Breast epithelium (tissue), 4 donors: ENCODE measurements at places on chromosomes 2 and 18.
A peak's percentile ranks its signal among the peaks of the same experiment; 100 is the strongest.

GRCh38 chr2:181684454-181685149 lies 4.3 kb upstream of the NEUROD1 start:
- DNase-seq: no peak

DNA sequence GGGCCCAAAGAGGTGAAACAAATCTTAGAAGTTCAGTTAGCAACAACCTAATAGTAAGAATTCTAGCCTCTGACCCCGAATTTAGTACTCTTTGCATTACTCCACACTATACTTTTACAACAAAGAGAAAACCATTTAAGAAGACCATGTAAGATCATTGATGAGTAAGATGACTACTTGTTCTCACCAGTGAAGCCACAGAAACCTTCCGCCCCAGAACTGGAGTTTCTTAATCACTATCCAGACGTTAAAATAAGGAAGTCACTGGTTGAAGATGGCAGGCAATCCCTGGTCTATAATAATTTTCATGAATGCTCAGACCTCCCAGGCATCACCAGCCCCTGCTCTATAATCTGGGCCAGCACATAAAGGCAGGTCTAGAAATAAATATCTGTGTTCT lies 95.0 kb downstream of the TMEM163 start:
- DNase-seq: no peak

GRCh38 chr2:219451661-219452360 lies 17.2 kb downstream of the SPEG start:
- no peak for DNase-seq

GRCh38 chr2:119224391-119225104 lies 914 bp downstream of the STEAP3 start:
- DNase-seq: no peak

DNA sequence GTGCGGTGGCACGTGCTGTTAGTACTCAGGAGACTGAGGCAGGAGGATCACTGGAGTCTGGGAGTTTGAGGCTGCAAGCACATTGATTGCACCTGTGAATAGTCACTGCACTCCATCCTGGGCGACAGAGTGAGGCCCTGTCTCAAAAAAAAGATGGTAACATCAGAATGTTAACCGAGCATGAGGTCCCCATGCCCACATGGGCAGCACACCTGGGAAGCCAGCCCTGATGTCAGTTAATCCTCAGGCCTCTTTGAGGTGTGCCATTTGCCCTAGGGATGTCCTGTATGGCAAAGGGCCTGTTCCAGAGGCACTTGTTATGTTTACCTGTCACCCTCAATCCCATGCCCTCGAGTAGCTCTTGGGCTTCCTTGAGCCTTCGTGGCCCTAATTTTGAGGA lies 16.6 kb downstream of the RBFA start:
- DNase-seq: no peak

DNA sequence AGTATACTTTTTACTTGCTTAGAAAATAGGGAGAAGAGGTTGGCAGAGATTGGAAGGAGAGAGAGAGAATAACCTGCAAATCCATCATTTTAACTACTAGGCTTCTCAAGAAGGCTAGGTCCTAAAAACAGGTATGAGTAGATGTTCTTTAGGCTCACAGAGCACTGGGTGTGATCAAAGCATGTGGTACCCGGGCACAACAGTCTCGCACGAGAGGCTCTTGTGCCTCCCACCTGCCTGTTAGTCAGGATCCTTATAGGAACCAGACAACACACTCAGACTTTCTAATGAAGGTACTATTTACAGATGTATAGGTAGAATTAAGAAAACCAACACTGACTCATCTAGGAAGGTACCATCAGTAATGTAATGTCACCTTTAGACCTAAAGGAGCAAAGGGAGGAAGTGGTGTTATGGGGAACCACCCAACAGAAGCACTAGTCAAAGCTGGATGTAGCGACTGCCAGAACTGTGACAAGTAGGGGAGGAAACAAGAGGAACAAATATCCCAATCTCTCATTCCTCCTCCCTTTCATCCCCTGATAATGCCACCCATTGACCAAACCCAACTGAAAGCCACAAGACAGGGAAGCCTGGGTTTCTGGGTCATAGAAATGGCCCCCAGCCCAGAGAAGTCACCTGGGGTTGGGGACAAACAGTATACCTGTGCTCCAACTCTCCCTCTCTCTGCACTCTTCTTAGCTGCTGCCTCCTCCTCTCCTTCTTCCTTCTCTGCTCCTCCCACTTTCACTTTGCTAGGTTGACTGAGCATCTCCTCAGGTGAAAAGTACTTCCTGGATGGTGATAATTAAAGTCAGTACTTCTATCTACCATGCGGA lies 16.0 kb upstream of the MARCHF4 start:
- no peak for DNase-seq

- DNase-seq: no peak
Observed at GRCh38 chr2:39419282-39420223, 17.5 kb downstream of the MAP4K3 start.

DNA sequence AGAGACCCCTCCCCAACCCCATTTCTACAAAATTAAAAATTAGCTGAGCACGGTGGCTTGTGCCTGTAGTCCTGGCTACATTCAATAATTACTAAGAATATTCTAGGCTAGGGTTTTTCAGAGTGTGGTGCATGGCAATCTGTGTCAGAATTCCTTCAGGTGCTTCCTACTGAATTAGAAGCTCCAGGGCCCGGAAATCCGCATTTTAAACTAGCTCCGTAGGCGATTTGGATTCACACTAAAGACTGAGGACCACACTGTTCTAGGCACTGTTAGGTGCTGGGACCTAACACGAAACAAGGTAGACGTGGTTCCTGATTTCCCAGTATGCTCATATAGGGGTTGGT lies 628 bp upstream of the ZFAND2B start:
- no peak for DNase-seq

DNA sequence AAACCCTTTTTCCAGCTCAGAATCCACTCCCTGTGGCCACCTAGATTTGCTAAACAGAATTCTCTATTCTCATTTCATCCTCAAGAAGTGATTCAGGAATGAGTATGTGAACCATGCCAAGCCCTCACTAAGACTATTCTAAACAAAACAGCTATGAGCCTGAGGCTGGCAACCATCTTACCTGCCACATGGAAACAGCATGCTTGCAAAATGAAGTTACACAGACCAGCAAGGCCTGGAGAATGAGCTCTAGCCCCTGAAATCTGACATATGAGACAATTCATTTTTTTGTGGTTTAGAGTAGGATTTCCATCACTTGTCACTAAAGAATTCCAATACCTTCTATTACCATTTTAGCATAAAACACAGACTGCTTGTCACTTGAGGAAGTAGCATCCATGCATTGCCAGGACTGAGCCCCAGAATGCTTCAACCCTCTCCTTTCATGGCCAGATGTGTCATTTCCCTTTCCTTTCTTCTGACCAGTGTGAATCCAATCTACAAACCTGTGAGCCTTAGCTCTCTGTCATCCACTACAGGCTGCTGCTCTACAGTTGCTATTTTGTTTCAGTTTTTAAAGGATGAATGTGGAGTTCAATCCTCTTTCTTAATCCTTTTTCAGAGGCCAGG lies 744.3 kb upstream of the ACVR2A start:
- no peak for DNase-seq

- no peak for DNase-seq
Observed at GRCh38 chr18:30280186-30280585, 762.4 kb downstream of the DSC3 start.

GRCh38 chr18:45287531-45287930 lies 327.7 kb upstream of the SLC14A2 start:
- no peak for DNase-seq

DNA sequence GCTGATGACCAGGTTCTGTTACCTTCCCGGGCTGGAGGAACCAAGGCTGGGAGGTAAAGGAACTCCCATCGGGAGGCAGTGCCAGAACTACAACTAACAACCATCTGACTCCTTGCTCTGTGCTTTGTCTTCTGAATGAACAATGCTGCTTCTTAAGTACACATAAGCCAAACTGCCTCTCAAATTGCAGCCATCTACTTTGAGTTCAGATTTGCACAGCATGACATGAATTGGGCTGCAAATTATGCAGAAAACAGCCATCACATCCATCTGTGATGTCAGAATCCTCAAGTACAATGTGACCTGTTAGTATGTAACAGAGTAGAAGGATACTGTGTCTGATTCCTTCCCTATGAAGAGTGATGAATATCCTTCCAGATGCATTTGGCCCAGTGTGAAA lies 290.6 kb downstream of the ZNF521 start:
- DNase-seq: no peak

DNA sequence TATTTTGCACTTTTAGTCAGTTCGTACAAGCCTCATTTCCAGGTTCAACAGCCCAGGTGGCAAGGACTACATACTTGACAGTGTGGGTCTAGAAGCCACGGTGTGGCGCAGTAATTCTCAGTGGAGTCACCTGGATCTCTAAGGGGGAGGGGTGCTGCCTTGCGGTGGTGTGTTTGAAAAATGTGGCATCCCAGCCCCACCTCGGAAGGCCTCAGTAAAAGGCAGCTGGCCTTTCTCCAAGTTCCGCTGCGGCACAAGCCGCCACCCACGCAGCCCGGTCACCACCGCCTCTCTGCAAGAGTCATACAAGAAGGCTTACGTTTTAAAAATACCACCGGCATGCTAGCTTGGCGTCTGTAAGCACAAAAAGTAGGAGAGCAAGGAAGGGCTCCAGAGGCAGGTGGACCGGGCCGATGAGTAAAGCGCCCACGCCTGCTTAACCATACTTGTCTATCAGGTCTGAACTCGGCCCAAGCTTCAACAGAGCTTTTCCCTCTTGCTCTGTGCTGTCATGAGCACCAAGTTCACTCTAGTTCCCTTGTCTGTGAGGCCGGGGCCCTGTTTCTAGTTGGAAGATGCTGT lies 49.5 kb downstream of the SPRED2 start:
- DNase-seq: peak; percentile 82

- no peak for DNase-seq
Observed at GRCh38 chr2:142058149-142058548, 72.7 kb downstream of the LRP1B start.

DNA sequence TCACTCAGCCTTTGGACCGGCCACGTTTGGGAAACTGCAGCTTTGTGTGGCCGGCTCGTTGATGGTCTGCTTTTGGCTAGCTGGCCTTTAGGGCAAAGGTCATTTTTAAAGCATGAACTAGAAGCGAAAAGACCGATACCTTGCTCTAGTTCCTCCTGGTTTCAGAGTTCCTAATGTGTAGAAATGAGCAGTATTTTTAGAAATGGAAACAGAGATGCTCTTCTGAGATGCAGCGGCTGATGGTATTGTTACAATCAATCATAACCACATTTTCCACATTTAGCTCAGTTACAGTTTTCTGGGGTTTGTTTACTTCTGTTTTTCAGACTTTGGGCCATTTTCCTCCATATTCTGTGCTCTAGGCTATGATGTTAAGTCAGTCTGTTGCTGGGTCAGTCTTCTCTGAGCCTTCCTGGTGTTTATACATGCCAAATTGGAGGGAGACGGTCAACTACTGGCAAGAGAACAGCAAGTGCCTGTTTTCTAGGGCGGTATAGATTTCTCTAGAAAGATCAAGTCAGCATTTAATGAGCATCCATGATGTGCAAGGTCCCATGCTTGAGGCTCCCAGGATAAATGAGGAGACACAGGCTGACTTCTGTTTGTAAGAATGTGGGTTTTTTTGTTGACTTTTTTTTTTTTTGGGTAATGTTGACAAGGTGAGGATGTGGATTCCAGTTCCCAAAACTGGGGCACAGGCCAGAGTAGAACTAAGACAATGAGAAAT lies 28.0 kb downstream of the RNF144A start:
- DNase-seq: no peak

DNA sequence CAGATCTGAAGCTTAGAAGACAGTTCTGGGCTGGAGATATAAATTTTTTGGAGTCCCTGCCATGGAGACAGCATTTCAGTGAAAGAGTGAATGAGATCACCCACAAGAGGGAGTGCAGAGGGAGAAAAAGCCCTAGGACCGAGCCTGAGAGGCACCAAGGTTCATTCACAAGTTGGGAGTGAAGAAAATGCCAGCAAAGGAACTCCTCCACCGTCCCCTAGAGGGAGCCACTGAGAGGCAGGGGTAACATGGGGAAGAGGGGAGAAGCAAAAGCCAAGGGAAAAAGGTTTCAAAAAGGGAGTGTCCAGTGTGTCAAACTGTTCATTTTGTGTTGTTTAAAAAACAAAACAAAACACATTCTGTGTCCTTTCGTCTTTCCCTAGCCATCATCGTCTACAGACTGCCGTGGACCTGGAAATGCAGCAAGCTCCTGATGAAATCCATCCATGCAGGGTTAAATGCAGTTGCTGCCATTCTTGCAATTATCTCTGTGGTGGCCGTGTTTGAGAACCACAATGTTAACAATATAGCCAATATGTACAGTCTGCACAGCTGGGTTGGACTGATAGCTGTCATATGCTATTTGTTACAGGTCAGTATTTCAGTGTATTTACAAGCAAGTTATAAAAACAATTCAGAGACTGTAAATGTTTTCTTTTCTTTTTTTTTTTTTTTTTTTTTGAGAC lies 19.1 kb downstream of the CYBRD1 start:
- DNase-seq: no peak

DNA sequence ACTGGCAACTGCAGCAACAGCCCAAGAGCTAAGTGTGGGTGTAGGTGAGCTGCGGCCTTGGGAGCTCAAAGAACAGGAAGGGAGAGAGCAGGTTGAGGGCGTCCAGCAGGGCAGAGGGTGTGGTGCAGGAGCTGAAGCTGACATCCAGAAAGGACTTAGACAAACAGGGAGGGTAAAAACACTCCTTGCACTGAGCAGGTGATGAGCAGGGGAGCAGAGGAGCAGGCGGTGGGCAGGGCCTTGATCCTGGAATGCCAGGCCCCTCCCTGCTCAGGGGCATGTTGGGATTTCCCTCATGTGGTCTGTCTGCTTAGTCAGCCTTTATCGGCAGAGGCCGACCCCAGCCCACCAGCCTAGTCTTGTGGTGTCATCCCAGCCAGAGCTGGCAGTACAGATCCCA lies 63.6 kb downstream of the VSNL1 start:
- DNase-seq: no peak

DNA sequence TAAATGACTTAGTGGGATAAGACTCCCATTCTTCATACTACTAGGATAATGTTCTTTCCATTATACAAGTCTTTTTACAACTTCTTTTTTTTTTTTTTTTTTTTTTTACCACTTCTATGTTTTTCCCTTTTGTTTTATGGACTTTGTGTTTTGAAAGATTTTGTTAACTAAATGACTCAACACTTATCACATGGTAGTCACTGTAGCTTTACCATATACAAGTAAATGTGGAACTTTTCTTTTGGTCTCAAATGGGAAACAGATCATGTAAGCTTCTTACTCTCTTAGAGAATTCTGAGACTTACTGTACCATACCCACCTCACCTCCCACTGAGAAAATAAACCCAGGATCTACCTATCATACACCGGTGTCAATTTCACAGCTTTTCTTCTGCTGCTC lies 590.3 kb upstream of the CDH2 start:
- DNase-seq: no peak

DNA sequence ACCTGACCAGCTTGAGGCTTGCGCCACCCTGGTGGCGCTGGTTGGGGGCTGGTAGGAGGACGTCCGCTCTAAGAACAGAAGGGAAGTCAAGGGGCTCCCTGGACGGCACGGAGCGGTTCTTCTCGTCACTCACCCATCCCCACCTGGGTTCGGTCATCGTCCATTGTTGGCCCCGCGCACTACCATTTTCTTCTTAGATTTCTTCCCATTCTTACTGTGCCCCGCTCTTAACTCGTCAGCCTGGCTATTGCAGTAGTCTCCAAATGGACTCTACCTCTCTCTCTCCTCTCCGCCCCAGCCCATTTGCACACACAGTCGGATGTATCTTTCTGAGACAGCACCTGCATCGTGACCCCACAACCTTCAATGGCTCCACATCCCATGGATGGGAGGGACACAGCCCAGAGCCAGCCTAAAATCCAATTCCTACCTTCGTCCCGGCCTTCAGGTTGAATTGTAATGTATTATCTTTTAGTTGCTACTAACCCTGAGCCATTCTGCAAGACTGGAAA lies 814 bp upstream of the RAB1A start:
- DNase-seq: no peak

- no peak for DNase-seq
Observed at GRCh38 chr2:105502625-105503334, 103.9 kb upstream of the FHL2 start.
